ENCODE measurements at places on chromosomes 2 and 18.

- DNase-seq: no peak
These were observed 20.6 kb upstream of the ANKRD62 start for GRCh38 chr18:12072996-12073395.

- no peak for DNase-seq
These were observed 98.0 kb downstream of the DYM start for GRCh38 chr18:49362431-49362830.

- DNase-seq: no peak
These were observed 339.8 kb downstream of the ZEB2 start for GRCh38 chr2:144180131-144180530.

DNA sequence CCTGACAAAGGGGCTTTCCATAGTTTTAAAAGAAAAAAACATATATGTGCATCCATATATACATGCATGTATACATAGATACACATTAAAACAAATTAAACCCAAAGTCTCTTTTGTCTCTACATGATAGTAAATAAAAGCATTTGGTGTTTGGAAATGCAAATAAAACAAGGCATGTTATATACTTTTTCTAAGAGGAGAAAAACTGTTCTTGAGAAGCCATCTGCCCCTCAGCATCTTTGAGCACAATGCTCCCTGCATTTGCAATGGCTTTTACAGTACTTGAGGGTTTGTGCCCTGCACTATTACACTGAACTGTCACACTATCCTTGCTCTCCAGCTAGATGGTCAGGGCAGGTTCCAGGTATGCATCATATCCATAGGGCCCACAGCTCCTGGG, 210.2 kb downstream of the L3MBTL4 start:
- DNase-seq: no peak

DNA sequence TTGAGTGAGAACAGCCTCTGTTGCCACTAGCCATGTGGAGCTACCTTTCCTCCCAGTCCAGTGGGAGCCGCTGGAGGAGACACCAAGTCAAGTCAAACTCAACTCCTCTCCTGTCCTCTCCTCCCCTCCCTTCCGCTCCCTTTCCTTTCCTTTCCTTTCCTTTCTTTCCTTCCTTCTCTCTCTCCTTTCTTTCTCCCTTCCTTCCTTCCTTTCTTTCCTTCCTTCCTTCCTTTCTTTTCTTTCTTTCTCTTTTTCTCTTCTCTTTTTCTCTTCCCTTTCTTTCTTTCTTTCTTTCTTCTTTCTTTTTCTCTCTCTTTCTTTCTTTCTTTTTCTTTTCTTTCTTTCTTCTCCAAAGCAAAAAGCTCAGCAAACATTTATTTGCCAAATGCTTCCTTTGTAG, 44.5 kb downstream of the THNSL2 start:
- no peak for DNase-seq

DNA sequence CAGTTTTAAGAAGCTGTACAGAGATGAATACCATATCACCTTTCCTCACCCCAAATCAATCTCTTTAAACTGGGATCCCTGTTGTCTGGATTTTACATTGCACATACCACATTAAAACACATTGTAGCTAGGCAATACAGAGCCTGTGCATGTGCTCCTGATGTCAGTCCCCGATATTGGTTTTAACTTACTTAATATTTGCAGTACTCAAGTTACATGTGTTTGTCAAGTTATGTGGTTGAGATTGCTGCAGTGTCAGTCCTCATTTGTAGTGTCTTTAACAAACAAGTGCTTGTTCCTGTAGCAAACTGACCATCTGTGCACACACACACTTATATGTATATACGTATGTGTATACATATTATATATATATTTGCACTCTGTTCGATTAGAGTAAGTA, 10.4 kb upstream of the UBE2E3 start:
- no peak for DNase-seq

GRCh38 chr2:45707661-45708060, 56.2 kb downstream of the PRKCE start:
- no peak for DNase-seq

DNA sequence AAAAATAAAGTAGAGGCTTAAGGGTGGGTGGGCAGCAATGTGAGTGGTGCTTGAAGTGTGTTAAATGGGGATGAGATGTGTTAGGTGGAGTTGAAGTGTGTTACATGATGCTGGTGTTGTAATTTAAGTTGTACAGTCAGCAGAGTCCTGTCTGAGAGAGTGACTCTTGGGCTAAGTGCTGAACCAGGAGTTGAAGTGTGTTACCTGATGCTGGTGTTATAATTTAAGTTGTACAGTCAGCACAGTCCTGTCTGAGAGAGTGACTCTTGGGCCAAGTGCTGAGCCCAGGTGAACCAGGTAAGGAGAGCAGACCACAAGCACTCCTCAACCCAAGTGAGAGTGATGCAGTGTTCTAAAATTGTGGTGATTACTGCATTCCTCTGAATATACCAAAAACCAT, 40.6 kb downstream of the LCLAT1 start:
- DNase-seq: no peak

DNA sequence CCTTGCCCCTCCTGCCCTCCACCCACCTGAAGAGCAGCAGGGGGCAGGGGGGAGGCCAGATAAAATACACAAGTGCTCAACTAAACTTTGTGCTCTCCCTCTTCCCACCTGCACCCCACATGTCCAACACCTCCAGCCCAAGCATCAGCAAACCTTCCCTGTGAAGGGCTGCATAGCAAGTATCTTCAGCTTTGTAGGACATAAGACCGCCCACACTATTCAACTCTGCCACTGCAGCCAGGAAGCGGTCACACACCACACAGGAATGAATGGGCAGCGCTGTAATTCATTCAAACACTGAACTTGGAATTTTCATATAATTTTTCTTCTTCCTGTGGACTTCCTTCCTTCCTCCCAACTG, 27.5 kb downstream of the TFCP2L1 start:
- DNase-seq: no peak

GRCh38 chr2:152389483-152389882, 54.5 kb downstream of the FMNL2 start:
- no peak for DNase-seq

DNA sequence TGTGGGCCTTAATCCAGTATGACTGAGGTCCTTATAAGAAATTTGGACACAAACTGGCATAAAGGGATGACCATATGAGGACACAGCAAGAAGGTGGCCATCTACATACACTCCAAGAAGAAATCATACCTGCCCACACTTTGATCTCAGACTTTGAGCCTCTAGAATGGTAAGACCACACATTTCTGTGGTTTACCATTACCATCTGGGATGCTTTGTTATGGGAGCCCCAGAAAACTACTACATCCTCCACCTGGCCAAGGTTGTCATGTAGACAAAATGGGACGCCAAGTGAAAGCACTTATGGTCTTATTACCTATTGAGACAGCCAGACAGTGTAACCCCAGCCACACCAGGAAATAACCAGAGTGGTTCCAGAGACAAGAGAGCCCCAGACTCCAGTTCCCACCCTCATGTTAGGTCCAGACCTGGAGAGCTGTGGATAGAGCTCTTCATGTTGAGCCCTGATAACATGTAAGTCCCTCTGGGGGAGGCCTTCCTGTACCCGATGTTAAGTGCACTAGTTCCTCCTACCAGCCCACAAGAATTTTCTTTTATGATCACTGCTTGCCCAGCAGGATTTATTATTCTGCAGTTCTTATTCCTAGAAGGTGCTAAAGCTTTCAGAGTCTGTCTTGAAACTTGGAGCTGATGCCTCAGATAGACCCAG, 4.6 kb upstream of the ADD2 start:
- DNase-seq: no peak

DNA sequence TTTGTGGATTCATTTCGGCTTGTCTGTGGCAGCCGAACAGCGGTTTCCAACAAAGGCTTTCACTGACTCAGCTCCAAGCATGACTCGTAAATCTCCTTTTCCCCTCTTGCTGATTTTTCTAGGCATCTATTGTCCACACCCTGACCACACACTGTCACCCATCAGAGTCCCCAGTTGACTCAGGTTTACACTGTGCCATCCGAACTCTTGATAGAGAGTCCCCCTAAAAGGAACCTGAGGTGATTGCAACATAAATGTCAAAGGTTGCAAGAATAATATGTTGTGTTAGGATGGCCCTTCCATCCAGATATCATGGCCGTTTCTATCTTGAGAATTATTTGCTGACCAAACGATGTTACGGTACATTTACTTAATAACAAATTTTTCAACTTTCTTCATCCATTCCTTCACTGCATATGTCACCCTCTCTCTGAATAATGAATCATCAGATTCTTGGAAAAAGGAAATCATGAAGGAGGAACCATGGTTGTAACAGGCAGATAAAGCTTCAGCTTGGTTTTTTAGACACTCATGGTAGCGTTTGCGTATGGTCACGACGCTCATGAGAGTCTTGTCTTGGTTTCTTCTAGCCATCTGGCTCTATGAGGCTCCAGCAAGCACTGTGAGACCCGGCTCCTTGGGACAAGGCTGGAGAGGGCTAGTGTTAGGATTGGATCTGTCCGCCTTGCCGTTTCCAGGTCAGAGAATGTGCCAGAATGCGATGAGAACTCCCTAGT, 72.1 kb downstream of the NPAS2 start:
- DNase-seq: no peak

DNA sequence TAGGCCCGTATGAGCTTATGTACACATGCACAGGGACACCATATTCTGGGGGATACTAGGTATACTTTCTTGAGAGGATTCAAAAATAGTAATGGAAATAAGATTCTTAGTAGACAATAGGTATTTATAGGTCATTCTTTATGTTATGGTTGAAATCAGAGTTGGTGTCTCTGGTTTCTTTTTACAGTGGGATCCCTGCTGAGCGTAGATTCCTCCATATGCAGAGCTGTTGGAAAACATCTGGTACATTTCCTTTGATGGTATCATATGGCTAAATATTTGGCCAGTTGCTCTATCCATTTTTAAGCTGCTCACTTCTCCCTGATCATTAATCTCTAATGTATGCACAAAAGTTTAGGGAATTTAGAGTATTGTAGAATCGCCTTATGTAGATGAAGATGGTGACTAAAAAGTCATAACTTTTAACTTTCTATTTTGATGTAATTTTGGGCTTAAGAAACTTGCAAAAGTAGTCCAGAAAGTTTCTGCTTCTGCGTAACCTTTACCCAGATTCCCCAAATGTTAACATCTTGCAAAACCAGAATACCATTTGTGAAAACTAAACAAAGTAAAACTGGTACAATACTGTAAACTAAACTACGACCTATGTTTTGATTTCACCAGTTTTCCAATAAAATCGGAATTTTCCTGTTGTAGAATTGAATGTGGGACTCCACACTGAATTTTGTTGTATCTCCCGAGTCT, 5.4 kb downstream of the ARHGAP28 start:
- no peak for DNase-seq

DNA sequence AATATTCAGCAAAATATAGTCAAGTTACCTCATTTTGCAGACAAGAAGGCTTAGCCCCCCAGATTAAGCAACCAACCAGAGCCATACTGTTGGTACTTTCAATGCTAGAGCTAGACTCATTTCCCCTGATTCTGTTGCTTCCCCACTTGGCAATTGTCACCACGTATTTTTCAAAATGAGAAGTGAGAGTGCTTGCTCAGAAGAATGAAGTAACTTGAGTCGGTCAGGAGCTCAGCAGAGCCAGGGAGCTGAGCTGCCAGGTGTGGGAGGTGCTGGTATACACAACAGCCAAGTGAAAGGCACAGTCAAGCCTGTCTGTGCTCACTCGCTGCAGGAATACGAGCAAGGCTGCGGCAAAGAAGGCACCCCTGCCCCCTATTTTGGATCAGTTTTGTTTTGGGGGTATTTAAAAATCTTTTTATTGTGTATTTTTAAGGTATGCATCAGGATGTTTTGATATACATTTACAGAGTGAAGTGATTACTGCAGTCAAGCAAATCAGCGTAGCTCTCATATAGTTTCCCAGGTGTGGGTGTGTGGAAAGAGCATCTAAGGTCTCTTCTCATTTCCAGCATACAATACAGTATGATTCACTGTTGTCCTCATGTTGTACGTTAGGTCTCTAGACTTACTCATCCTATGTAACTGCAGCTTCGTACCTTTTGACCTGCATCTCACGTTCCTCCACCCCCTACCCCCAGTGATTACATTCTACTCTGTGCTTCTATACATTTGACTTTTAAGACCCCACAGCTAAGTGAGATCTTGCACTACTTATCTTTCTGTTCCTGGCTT, 62.4 kb downstream of the MRPS9 start:
- DNase-seq: no peak

DNA sequence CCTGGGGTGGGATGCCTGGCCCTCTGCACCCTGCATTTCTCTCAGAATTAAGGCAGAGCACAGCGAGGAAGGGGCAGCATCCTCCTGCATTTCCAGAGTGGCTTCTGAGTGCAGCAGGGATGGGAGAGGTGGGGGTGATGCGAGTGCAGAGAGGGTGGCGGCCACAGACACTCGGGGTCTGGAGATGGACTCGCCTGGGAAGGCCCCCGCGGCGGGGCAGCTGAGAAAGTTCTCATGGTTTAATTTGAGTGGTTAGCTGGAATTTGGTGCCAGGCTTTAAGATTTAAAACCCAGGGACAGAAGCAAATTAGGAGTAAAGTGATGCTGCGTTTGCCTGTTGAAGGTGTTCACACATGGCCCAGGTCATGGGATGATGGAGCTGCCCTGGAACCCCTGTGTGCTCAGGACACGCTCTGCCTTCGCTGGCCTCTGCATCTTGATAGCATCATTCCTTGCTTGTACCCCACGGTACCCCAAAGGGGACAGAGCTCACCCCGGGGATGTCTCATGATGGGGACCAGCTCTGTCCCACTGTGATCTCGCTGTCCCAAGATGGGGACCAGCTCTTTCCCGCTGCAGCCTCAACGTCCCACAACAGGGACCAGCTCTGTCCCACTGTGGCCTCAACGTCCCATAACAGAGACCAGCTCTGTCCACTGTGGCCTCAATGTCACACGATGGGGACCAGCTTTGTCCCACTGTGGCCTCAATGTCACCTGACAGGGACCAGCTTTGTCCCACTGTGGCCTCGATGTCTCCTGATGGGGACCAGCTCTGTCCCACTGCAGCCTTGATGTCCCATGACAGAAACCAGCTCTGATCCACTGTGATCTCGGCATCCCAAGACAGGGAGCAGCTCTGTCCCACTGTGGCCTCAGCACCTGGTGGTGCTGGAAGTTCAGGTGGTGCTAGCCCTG, 27.5 kb downstream of the TMEM18 start:
- no peak for DNase-seq

DNA sequence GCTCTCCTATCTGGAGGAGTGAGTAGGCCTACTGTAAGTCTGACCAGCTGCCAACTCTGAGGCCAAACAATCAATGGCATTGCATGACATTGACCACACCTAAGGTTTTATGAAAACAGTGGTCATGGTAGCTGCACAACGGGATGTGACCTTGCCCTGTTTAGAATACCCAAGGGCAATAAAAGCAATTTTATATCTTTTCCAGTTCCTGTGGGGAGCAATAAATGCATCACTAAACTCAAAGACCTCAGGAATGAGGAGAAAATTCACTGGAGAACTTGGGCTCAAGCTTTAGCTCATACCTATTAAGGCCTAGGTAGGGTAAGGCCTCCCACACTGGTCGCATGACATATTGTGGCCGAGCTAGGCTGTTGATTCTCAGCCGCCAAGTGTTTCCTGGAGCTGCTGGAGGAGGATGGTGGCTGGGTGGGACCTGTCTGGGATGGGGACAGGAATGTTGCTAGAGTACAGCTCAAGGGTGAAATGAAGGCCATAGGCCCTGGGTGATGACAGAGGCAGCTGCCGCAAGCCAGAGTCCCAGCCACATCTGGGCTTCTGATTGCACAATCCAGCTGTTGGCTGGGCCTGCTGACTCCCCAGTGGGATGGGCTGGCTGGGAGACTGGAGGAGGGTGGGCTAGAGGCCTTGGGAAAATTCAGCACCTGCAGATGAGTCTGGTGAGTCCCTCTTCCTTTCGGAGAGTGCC, 313.7 kb downstream of the CYP26B1 start:
- no peak for DNase-seq
